ENCODE measurements at places on chromosomes 7 and 10.

DNA sequence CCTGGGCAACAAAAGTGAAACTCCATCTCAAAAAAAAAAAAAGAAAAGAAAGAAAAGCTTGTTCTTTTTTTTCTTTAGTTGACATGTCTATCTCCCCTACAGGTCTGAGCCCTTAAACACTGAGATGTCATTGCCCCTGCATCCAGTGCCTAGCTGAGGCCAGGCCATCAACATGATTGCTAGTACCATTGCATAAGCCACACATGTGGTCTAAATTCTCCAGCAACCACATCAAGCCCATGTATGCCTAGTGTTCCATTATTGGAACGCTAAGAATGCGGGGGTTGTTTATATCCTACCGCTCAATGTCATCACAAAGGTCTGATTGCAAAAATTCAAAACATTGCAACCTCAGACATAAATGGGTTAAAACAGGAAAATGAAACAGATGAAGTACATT lies 62.7 kb downstream of the NPTX2 start:
- no peak for DNase-seq

DNA sequence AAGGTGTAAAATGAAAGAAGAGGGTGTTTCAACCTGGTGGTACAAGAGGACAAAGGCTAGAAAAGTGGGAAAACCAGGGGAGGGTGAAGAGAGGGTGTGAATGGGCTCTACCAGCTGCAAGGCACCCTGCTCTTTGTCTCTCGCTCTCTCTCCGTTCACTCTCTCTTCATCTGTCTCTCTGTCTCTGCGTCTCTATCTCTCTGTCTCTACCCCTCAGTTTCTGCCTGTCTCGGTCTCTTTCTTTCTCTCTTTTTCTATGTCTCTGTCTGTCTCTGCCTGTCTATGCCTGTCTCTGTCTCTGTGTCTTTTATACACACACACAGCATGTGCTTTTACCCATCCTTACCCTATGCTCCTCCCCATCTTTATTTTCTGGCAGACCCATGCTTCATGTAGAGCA lies 673 bp upstream of the LLCFC1 start:
- DNase-seq, result no peak

DNA sequence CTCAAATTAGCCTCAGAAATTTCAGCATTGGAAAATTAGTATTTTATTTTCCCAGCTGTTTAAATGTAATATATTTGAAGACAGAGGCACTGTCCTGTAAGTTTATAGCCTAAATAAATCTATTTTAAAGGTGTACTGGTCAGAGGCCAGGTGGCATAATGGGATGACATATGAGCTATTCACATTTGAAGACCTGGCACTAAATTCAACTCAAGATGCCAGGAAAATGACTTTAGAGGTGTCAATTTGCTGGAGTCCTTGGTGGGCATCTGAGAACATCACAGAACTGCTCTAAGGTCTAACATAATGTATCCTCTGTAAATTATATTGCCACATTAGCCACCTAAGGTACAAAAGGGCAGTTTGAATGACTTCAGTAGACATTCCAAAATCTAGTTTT lies 348.9 kb upstream of the BMPER start:
- DNase-seq, result no peak

DNA sequence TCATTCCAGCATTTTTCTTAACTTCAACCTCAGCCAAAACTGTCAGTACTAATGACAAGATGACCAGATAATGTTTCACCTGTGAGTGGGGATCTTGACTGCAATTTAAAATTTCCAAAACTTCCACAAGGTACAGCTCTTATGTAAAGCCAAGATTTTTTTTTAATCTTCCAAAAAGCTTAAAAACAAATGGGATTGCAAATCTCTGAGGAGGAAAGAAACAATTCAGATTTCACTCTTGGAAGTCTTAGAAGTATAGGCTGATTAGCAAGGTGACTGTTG lies 90.2 kb downstream of the AGMO start:
- DNase-seq, result no peak

DNA sequence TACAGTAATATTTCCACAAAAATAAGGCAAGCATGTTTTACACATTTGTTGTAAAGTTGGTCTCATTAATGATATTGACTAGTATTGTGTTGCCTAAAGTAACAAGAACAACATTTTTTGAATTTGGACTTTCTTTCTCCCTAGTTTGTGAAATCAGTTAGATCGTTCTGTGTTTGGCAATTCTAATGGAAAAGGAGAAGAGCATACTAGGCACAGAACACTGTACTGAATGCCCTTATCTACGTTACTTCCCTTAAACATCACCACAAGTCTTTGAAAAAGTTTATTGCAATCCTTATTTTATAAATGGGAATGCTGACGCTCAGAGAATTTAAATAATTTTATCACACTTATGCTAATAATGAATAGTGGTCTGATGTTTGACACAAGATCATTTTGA lies 372.2 kb downstream of the EXOC4 start:
- no peak for DNase-seq

DNA sequence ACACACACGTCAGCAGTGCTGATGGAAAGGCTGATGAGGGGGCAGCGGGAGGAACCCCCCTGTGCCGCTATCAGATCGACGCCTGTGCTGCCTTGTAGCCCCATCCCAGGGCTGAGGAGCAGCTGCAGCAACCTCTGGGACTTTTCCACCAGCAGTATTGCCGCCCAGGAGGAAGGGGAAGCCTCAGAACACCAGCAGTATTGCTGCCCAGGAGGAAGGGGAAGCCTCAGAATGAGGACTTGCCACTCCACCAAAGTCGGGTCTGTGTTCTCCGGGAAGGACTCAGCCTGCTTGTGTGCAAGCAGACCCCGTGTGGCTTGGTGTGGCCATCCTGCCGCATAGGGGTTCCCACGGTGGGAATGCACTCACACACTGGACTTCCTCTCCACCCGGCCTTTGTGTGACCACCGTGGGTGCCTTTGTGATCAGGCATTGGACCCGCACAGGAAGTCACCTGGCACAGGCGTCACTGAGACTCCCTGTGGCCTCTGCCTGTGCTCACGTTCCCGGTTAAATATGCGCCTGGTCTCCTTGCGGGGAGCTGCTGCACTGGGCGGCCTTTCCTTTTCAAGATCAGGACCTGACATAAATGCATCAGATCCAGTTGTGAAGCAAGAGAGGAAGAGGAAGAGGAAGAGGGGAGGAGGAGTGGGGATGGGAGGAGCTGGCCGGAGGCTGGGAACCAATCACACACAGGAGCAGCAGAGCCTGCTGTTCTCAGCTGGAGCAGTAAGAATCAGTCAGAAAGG lies 248.5 kb downstream of the DNAJB6 start:
- no peak for DNase-seq

DNA sequence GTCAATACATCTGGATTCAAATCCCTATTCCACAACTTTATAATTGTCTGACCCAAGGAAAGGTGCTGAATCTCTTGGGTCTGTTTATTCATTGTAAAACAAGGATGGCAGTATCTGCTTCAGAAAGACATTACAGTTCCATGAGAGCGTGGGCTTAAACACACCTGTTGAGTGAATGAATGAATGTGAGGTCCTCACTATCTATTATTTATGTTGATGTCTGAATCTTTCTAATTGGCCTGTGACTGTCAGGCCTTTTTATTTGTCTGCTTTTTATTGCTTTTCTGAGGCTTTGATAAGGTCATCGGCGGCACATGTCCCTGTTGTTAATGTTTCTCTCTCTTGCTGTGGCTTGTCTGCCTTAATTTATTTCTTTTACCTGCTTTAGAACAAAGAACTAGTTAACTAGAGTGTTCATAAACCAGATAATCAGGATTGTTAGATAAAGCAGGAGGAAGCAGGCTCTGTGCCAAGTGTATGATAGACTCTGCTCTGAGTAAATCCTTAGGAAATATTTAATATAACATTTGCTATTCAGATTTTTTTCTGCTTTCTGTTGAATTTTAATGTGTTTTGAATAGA lies 42.3 kb upstream of the CYCS start:
- DNase-seq, result no peak

GRCh38 chr10:103734731-103735130 lies 120.6 kb downstream of the SH3PXD2A start:
- DNase-seq, result no peak

DNA sequence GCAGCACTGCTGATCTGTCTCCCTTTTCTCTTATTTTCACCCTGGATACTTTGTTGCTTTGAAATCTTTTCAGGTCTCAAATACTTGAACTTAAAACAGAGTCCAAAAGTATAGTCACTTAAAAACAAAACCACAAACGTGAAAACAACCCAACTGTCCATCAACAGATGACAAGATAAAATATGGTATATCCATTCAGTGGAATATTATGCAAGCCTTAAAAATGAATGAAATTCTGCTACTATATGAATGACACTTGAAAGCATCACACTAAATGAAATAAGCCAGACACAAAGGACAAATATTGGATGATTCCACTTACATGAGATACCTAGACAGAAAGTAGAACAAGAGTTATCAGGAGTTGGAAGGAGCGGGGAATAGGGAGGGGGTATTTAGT lies 44.7 kb upstream of the EFCAB10 start:
- no peak for DNase-seq

DNA sequence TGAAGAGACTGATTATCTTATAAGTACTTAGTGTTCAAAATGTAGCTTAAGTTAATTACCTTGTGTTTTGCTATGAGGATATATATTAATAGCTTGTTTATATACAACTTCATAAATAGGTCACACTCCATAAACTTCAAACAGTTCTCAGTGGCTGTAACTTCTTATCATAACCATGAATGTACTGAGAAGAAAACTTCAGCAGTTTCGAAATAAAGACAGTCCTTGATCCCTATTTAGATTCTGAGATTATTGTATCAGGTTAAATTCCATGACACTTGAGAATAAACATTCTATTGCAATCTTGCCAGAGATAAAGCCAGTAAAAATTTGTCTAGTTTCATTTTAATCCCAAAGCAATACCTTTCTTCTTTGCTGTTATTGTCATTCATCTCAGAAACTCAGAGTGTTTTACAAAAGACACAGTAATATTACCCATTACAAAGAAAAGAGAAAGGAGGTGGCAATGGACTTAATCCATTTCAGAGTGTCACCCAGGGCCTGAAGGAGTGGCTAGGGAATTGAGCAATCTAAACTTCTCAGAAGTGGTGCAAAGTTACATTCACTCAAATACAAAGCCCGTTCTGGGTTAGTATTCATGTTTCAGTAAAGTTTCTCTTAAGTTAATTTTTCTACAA lies 403.6 kb downstream of the SEMA3D start:
- DNase-seq, result no peak

DNA sequence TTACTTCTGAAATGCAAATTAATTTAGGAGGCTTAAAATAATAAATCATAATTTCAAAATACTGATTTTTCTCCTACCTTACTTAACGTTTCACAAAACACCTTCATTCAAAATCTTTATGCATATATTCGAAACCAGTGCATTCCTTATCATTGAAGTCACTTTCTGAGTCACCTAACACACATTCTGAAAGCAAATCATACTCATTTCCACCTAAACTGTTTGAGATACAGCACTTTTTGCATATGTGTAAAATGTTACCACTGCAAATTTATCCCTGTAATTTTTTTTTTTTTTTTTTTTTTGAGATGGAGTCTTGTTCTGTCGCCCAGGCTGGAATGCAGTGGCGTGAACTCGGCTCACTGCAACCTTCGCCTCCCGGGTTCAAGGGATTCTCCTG lies 15.7 kb downstream of the PPP3CB start:
- peak; percentile 98 for DNase-seq

GRCh38 chr7:127791446-127792189 lies 139.6 kb downstream of the SND1 start:
- peak; percentile 7 for DNase-seq

GRCh38 chr10:43114743-43115611 lies 23.3 kb upstream of the CSGALNACT2 start:
- DNase-seq, result no peak

DNA sequence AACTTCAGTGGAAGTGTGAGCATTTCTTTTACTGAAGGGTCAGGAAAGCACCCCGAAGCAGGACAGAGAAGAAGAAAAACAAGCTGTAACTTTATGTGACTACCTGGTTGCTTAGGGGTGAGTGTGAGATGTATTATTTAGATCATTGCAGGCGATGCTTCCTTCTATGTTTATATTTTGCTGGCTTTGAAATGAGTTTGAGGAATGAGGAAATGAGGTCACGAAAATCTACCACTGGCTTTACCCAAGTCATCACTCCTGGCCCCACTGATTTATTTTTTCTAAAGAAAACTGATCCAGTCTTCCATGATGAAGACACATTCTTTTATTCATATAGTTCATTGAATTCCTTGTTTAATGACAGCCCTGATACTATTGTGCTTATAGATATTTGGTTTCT lies 716.6 kb upstream of the FZD8 start:
- no peak for DNase-seq

DNA sequence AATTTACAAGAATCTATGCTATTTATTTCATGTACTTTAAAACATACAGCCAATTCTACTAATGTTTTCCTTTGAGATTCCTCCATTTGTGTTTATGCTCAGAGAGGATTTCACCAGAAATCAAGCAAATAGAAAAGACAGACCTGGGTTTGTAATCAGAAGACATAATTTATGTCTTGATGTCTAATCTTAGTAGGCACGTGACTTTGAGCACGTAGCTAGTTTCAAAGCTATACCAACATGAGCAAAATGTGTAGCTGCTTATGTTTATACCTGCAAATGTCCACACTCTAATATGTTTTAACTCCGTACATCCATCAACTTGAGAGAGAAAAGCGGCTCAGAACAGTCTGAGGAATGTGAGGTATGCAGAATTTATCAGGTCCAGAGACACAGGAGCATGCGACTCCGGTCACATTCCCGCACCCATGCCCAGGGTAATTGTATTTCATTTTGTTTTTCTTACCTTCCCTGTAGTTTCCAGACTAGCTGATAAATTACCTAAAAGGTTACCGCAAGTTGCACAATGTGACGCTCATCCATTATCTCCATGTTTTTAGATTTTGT lies 40.0 kb downstream of the SVOPL start:
- DNase-seq, result no peak

GRCh38 chr10:120204877-120205276 lies 252.2 kb upstream of the PLPP4 start:
- DNase-seq, result peak; percentile 1

DNA sequence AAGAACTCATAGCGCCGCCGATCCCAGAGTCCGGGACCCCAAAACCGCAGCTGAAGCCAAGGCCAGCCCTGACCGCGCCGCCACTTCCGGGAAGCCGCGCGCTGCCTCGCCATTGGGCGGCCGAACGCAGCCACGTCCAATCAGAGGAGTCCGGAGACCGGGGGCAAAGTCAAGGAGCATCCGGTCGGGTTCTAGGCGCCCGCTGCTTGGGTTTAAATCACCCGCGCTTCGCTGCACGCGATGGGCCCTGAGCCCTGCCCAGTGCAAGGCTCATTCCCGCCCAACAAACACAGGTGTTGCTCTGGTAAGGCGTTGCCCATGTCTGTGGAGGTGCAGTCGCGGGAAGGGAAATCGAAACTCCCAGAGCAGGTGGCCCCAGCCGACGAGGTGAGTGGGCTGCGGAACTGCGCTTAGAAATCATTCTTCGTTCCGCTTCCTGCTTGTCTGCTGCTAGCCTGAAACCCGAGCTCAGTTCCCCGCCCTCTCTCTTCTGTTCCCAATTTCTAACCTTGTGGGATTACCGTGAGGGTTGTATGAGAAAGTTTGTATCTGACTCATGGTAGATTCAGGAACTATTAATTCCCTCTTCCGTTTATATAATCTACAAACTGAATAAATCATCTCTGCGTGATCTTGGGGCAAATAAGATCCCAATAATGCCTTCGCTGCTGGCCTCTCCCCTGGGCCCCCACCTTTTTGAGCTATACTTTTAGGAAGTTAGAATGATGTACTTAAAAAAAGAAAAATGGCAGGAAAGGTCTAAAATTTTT lies at the start of gene DCLRE1C:
DCLRE1C (minus strand) TSS at position 96 of the 770 bp plus-strand sequence; CDS start at position 10, 86 bp downstream.
- DNase-seq, result peak; percentile 82

Measured in PC-3 (cell line).